K562 (cell line): ENCODE measurements at places on chromosomes 7 and 10. TPM values are rescaled to one million over a fixed set of nuclear protein-coding genes. Genes with fewer than 3 reads are reported as not detected.
A peak's percentile ranks its signal among the peaks of the same experiment; 100 is the strongest.

Gene NUDT13
- 3.4 and 4.7 TPM in 2 replicates for total RNA-seq

Gene IFIT1
- 0.09 and 0.25 TPM in 2 replicates for total RNA-seq

Gene RPEL1
- 0.07 and 0.09 TPM in 2 replicates for total RNA-seq

Gene KIAA1549
- total RNA-seq = 0.25 and 0.29 TPM in 2 replicates

Gene FAM25A
- total RNA-seq = not detected in 2 replicates

DNA sequence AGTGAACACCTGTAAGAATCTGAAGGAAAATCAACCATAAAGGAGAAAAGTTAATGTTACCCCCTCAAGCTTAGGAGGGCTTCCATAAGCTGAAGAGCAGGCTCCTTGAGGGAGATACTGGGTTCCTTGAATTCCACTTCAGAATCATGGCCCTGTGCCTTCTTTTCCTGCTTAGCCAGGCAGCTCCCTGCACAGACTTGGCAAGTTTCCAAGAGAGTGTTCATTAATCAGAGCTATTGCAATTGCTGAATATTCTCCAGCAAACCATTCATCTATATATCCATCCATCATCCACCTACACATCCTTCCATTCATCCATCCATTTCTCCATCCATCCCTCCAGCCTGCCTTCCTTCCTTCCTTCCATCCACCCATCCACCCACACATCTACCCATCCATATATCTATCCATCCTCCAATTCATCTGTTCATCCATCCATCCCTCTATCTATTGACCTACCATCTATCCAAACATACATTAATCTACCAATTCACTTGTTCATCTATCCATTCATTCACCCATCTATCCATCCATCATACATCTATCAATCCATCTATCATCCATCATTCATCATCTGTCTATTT is 574.4 kb downstream of the PTPRN2 start:
- H3K27me3 ChIP-seq = peaks cover 49% of the 10 kb centered on the region

GRCh38 chr7:50303335-50304128 is 984 bp upstream of the IKZF1 start:
- H3K36me3 ChIP-seq = peaks cover 6% of the 10 kb centered on the region; the same call in 2 of the 3 replicates
- H3K27me3 ChIP-seq = no peaks in the 10 kb centered on the region
- peaks cover 10% of the 10 kb centered on the region for H3K4me1 ChIP-seq
- peak overlapping the region; percentile 70 for H3K4me3 ChIP-seq

- H3K4me3 ChIP-seq = no peak overlapping the region
- no peak overlapping the region for H3K27ac ChIP-seq
- no peaks in the 10 kb centered on the region for H3K4me1 ChIP-seq
- no peaks in the 10 kb centered on the region for H3K27me3 ChIP-seq
- DNase-seq = no peak
- H3K36me3 ChIP-seq = peaks cover 3% of the 10 kb centered on the region; the same call in 1 of the 3 replicates
These were observed 111.8 kb downstream of the ADK start for GRCh38 chr10:74262856-74263255.
